NCI-H774 (cell line): ENCODE measurements at places on chromosomes 7 and 10.

DNA sequence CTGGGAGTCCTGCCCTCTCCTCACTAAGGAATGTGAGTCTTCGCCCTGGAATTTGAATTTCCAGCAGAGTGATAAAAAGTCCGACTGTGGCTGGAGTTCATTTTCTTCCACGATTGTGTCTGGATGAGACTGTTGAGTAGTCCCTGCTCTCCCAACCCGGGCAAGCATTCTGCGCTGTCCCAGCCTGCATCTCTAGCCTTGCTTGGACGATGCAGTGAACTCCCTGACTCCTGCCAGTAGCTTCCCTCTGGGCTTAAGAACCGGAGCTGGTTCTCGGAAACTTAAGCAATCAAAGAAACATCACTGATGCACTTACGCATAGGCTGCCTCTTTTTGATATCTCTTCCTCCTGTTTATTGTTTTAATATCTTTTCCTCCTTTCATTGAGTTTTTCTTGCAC, 116.0 kb upstream of the FZD8 start:
- DNase-seq, result no peak

GRCh38 chr7:116711790-116712189, 39.8 kb downstream of the MET start:
- DNase-seq, result no peak

DNA sequence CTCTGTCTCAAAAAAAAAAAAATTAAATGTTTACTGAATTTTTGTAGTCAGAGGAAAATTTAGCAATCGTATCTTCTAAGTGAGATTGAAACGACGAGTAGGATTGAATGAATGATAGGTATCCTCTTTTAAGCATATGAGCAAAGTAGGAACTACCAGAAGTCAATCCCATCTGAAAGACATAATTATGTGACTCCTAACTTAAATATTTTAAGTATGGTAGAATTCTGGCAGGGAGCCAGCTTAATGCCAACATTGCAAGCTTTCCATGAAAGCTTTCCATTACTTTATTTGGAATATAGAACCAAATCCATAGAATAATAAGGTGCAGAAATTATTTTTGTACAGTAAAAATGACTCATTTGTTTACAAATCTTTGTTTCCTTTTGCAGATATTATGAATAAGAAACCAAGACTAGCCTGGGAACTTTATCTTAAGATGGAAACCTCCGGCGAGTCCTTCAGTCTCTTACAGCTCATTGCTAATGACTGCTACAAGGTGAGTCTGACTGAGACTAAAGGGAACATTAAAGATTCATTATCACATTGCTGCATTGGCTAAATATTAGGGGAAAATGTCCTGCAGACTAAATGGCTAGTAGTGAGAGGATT, 50.2 kb upstream of the UBN2 start:
- no peak for DNase-seq

- DNase-seq, result no peak
Observed at GRCh38 chr10:112832361-112832878, 117.6 kb upstream of the TCF7L2 start.

DNA sequence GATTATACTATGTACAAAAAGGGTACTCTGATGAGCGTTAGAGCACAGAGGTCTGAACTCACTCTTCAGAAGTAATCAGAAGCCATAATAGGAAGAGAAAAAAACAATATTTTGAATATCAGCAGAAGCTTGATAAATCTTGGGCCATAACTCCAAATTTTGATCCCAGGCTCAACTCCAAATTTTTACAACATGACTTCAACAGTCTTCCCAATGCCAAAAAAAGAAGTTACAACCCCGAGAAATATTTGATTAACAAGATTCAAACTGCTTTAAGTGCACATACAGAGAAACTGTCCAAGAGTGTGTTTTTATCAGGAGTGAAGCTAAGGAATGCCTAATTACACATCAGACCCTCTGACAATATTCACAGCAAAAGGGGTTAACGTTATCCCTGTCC, 7.5 kb downstream of the MPP7 start:
- DNase-seq, result no peak

DNA sequence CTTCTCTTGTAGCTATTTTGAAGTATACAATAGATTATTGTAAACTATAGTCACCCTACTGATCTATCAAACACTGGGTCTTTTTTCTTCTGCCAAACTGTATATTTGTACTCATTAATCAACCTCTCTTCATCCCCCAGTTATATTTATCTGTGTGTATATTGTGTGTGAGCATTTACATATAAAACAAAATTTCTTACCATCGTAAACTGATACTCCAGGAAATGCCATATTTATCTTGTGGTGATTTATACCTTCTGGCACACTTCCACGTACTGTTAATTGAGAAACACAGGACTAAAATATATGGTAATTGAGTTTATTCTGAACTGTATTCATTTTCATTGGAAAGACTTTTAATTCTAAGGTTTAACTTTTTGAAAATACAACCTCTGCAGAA, 18.9 kb downstream of the ANLN start:
- no peak for DNase-seq

DNA sequence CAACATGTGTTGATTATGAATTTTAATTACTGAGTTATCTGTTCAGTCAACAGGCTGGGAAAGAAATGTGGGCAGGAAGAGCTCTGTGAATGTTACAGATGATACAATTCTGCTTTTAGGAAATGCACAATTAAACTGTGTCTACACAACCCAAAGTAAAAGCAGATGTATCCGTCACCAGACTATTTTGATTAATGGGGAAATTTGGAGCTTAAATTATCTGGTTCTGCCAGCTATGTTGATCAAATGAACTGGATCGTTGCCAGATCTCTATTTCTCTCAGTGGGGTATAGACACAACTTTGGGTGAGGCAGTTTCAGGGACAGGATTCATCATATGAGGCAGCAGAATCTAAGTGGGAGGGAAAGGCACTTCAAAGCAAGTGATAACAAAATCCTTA, 136.5 kb downstream of the NEUROD6 start:
- no peak for DNase-seq

- DNase-seq, result no peak
Observed at GRCh38 chr10:9625304-9625703, 1392.4 kb upstream of the CELF2 start.

GRCh38 chr10:77501846-77502261, 135.8 kb downstream of the KCNMA1 start:
- DNase-seq, result no peak

DNA sequence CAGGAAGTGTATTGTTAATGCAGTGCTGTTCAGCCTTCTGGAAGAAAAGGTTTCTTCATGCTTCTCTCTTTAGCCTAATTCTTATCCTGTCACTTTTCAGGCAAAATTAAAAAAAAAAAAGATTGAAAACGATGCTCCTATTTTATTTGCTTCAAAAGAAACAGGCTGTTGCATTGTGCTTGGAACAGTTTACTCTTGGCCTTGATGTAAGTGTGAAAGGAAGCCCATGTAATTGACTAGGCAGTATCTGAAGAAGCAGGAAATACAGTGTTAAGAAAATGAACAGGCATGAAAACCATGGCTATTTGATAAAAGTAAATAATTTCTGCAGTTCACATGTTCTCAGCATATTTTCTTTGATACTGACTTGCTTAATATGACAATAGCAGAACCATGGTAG, 40.4 kb upstream of the ATRNL1 start:
- DNase-seq, result no peak

DNA sequence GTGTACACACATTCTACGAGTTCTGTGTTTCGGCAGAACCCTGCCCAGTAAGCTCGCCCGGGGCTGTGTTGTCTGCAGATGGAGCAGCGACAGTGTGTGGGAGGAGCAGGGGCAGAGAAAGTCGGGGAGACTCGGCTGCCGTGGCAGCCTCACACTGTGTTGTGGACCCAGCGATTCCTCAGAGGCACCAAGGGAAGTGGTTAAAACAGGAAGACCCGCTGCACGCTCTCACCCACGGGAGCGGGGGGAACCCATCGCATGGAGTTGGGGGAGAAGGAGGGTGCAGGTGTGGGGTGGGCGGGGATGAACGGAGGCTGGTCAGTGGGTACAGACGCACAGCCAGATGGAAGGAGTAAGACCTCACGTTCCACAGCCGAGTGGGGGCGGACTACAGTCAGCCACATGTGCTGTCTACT, 250.2 kb downstream of the ELFN1 start:
- DNase-seq, result no peak

- no peak for DNase-seq
Observed at GRCh38 chr7:105756367-105756766, 120.0 kb downstream of the ATXN7L1 start.

DNA sequence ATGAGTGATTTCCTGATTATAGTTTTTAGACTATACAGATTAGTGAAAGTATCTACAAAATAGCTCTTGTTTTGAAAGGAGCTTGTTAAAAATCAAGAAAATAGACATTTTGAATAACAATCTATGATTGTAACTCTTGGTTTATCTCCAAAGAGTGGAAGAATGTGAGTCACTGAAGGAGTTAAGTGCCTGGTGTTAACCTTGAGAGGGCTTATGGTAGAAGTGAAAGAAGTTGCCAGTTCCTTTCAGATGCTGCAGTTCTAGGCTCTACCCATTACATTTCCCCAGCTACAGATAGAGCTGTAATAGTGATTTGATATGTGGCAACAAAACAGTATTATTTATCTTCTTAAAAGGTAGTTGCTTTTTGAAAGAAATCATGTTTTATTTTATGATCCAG, 12.7 kb downstream of the NRBF2 start:
- no peak for DNase-seq

DNA sequence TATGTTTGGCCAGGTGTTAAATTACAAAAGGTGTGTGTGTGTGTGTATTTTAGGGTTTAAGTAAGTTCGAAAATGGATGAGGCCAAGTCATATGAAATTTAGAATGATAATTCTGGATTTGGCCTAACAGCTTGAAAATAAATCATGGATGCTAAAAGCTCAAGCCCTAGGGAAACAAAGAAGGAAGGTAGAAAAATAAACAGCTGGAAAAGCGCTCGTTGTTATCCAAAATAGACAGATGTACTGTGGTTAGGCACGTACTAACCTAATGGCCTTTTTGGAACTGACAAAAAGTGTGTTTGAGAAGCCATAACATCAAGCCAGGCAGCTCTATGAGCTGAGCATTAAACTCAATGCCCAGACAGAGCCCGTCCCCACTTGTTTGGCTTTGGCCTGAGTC, 17.5 kb upstream of the PALS2 start:
- no peak for DNase-seq

DNA sequence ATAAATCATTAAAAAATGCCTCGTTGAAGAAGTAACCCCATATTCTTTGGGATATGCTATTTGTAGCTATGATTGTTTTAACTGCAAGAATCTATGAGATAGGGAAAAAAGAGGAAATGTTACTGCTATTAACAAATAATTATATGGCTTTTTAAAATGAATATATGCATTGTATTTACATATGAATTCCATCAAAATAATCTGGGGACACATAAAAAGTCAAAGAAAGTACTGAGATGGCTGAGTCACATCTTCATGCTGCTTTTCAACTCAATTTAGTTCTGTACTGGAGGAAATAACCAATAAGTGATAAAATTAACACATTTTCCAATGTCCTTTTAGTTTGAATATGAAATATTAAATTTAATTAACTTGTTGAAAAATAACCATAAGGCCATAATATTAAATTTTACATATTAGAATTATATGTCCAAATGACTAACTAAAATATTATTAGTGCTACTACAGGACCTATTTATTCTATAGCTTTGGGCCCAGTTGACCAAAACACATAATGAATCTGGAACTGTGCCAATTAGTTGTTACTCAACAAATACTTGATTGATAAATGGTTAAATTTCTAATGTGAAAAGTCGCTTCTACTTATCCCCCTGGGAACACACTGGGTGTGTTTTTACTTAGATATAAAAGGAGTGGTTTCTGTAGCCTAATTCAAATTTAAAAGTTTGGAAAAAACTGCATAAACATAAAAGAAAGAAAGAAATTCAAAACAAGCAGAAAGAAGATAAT, 214.6 kb upstream of the PFKP start:
- no peak for DNase-seq

- DNase-seq, result no peak
Observed at GRCh38 chr10:103021150-103021899, 103.2 kb downstream of the CNNM2 start.

- no peak for DNase-seq
Observed at GRCh38 chr7:45183711-45184210, 26.2 kb downstream of the RAMP3 start.

- DNase-seq, result no peak
Observed at GRCh38 chr10:43079856-43080255, 3.0 kb downstream of the RET start.

DNA sequence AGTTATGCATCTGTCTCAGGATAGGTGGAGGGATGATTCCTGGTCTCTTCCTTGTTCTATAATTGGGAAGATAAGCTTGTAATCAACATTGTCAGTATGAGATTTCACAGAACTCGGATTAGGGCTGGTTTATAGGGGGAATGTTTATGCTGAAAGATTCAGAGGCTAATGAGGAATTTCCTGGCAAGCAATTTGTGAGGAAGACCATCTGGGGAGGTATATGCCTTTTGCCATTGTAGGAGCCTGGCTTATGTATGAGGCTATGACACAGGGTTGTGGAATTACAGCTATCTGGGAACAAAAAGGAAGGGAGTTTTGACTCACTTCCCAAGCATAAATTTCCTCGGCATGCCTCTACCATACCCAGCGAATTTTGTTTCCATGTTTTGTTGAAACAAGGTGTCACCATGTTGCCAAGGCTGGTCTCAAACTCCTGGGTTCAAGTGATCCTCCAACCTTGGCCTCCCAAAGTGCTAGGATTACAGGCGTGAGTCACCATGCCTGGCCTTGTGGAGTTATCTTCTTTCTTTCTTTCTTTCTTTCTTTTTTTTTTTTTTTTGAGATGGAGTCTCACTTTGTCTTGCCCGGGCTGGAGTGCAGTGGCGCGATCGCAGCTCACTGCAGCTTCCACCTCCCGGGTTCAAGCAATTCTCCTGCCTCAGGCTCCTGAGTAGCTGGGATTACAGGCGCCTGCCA, 1.6 kb upstream of the COPS6 start:
- DNase-seq, result no peak

GRCh38 chr7:116172353-116172752, 38.0 kb upstream of the TES start:
- no peak for DNase-seq

DNA sequence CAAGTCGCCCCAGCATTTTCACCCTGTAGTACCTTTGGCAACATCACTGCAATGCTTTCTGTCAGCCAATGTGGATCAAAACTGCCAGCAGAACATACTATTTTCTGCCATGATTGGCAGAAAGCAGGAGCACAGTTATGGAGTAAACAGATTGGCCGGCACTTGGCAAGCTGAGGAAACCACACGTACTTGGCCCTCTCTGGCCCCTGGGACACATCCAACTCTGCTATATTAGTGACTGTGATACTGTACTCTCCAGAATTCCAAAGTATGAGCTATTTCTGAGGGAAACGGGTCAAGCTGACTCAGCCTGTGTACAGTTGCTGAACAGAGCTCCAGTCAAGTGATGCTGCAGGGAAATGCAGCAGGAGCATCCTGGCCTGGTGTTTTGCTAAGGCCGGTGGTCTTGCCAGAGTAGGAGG, 39.8 kb upstream of the LANCL2 start:
- no peak for DNase-seq

- no peak for DNase-seq
Observed at GRCh38 chr10:61542596-61542995, 89.4 kb upstream of the TMEM26 start.

DNA sequence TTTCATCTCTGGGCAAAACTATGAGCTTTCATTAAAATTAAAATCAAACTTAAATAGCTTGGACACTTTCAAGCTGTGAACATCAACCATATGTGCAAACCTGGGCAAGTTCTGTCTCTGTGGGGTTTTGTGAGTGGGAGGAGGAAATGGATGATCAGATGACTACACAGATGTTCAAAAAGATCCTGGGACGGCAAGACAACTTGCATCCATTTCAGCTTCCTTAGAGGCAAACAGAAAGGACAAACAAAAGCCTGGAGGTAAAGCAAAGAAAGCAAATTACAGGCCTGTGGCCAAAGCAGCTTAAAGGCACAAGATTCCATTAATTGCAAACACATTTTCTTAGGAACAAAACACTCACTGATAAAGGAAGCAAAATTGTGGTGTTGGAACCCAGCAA, 222.2 kb downstream of the NEBL start:
- DNase-seq, result no peak
